RPMI7951 (cell line): ENCODE measurements at places on chromosomes 7 and 10. TPM values are rescaled to one million over a fixed set of nuclear protein-coding genes. Genes with fewer than 3 reads are reported as not detected.

COL13A1 gene
- total RNA-seq = 17.1 and 26.2 TPM in 2 replicates

ADIRF gene
- 0.49 and 0.84 TPM in 2 replicates for total RNA-seq

GRCh38 chr10:117300671-117301070 lies 59.8 kb downstream of the SLC18A2 start:
- no peak for DNase-seq

- DNase-seq = no peak
Measured at GRCh38 chr7:155215576-155216325, 81.9 kb upstream of the INSIG1 start.

ZNF804B gene
- total RNA-seq = not detected in 2 replicates

- peak; percentile 5 for DNase-seq
Measured at GRCh38 chr10:16049782-16050181, 189.5 kb upstream of the MINDY3 start.

LANCL2 gene
- 17.4 and 29.1 TPM in 2 replicates for total RNA-seq
